ENCODE measurements at places on chromosomes 1 and 21.
A peak's percentile ranks its signal among the peaks of the same experiment; 100 is the strongest.

DNA sequence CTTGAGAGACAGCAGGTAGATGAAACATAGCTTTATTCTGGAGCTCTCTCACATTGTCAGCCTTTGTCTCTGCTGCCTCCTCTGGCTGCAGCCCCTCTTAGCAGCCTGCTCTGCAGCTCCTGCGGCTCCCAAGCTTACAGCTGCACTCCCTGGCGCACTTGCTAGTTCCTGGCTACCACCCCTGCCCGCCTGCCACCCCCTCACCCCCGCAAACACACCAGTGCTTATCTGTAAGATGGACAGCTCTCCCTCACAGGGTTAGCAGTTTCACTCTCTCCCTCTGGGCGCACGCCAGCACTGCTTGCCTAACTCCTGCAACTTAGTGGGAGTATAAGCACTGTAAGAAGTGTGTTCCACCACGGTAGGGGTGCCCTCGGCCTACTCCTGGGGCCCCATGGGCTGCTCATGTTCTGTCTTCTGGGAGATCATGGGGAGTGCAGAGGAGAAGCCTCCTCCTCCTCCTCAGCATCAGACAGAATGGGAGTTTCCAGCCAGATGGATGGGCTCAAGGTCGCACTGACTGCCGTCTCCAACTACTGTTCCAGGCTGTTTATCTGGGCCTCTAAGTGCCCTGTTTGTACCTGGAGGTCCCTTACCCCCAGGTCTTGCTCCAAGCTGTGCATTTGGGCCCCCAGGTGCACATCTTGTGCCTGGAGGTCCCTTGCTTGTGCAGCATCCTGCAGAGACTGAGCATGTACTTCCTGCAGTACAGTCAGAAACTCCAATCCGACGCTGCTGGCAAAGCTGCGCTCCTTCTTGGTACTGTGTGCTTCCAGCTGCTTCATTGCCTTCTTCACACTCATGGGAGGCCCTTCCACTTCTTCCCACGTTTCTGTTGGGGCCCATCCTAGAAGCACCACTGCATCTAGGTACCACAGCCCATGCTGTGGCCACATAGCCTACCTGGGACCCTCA lies 1388.1 kb downstream of the AMY1C start:
- DNase-seq, result no peak

DNA sequence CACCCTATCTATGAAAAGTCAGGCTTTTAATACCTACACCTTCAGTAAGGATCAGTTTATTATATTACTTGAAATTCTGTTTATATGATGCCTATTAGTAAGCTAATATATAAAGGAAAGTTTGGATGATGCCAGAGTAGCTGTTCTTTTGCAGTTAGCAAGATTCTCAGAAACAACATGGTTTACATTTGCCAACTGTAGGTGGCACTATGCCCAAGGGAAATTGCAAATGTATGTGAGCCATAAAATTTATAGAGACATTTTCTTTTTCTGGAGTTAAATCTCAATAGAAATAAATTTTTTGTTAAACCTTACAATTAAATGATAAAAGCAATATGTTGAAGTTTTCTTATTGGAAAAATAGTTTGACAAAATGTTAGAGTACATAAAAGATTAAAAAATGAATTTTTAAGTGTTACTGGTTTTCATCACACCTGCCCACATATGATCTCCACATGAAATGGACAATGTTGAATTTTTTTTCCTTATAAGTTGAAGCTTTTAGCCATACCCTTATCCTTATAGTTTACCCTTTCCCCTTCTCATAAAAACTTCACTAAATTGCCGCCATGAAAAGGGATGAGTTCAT lies 32.1 kb upstream of the EPHX4 start:
- DNase-seq, result peak; percentile 10

DNA sequence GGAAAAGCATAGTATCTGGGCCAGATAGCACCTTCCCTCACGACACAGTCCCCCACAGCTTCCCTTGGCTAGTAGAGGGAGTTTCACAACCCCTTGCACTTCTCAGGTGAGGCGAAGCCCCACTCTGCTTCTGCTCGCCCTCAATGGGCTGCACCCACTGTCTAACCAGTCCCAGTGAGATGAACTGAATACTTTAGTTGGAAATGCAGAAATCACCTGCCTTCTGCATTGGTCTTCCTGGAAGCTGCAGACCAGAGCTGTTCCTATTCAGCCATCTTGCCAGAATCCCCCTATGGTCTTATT lies 243.2 kb upstream of the FAM78B start:
- DNase-seq, result no peak

GRCh38 chr1:68144856-68145255 lies 87.5 kb downstream of the WLS start:
- DNase-seq, result no peak

GRCh38 chr1:236808564-236809130 lies 13.6 kb downstream of the MTR start:
- no peak for DNase-seq

GRCh38 chr21:29290240-29290639 lies 8.5 kb upstream of the BACH1 start:
- DNase-seq, result no peak

- no peak for DNase-seq
Observed at GRCh38 chr21:39022863-39023693, 160.2 kb downstream of the PSMG1 start.

Data from substantia nigra (tissue), 51 donors.